ENCODE measurements at places on chromosomes 3 and 15.
A peak's percentile ranks its signal among the peaks of the same experiment; 100 is the strongest.

GRCh38 chr3:151318991-151319390 lies 2.4 kb upstream of the GPR87 start:
- DNase-seq = no peak

- no peak for DNase-seq
These were observed 68.9 kb downstream of the SIDT1 start for GRCh38 chr3:113601240-113601639.

DNA sequence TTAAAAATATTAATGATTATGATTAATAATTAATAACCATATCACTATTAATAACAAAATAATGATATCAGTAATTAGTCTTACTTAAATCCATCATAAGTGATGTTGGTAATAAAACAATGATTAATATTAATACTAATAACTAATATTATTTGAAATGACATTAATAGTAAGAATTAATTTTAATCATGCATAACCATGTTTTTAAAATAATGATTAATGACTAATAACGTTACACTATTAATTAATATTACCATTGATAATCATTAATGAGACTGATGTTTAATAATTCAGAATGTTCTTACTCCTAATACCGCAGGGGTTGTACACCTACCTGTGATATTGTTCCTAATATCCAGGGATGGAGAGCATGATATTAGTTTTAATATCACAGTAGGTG lies 53.4 kb upstream of the FRG2C start:
- no peak for DNase-seq

GRCh38 chr3:59904296-59904695 lies 854.5 kb upstream of the CFAP20DC start:
- DNase-seq = no peak

DNA sequence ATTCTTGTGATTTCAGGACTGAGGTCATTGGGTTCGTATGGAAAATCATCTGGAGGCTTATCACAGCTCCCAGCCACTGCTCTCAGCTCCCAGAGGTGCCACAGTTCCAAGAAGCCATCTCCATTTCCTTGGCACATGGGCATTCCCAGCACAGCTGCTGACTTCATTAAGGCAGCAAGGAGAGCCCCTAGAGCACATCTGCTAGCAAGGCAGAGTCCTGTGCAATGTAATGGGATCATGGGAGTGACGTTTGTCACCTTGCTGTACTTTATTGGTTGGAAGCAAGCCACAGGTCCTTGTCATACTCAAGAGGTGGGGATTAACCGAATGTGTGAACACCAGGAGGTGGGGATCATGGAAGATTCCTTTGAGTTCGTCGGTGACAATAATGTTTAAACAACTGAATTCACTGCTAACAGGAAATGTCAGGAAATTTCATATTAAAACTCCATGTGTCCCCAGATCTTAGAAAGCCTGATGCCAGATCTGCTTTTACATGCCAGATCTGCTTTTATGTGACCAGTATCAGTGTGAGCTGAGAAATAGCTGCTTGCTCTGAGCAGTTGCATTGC lies 148.8 kb downstream of the GABRG3 start:
- DNase-seq = no peak

- DNase-seq = no peak
These were observed 172.1 kb upstream of the SMAD3 start for GRCh38 chr15:66893294-66893693.

DNA sequence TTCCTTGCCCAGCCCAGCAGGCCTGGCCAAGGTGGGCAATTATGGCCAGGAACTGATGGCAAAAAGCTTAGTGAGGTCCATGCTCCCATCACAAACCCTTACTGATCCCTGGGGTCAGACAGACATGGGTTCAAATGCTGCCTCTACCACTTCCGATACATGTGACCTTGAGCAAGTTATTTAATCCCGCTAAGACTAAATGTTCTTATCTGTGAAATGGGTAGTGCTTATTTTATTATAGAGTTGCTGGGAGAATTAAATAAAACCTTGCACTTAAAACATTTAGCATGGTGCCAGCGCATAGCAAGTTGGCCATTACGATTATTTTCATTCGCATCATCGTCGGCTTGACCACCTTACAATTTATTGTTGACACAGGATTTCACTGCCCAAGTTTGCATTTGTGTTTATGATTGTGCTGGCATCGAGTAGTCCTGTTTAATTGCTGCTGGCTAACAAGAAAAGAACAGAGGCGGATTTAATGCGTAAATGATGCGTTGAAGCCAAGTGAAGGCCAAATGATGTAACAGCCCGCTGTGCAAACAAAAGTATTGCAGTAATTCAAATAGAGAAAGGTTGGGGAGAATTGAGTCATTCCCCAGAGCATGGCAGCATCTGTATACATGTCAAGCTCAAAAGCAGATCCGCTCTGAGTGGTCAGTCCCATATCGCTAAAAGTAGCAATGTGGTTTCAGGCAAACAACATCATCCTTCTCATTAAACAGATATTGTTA lies 7.3 kb upstream of the FURIN start:
- no peak for DNase-seq

GRCh38 chr3:142209655-142210054 lies 15.7 kb downstream of the GK5 start:
- DNase-seq = peak; percentile 96

Data from fibroblast of pulmonary artery (primary cell).